ENCODE measurements at places on chromosomes 5 and 9. TPM values are rescaled to one million over a fixed set of nuclear protein-coding genes. Genes with fewer than 3 reads are reported as not detected.

Gene NME5
- 24.4 TPM for polyA plus RNA-seq

Gene DNAH5
- 2.8 TPM for polyA plus RNA-seq

Gene ECSCR
- 25.6 TPM for polyA plus RNA-seq

Gene ALG2
- 52.9 TPM for polyA plus RNA-seq

Gene FBLL1
- 0.26 TPM for polyA plus RNA-seq

GRCh38 chr5:34652466-34652865 is 3.7 kb upstream of the RAI14 start:
- no peak for DNase-seq

GRCh38 chr5:65796751-65797316 is 74.8 kb downstream of the NLN start:
- no peak for DNase-seq

DNA sequence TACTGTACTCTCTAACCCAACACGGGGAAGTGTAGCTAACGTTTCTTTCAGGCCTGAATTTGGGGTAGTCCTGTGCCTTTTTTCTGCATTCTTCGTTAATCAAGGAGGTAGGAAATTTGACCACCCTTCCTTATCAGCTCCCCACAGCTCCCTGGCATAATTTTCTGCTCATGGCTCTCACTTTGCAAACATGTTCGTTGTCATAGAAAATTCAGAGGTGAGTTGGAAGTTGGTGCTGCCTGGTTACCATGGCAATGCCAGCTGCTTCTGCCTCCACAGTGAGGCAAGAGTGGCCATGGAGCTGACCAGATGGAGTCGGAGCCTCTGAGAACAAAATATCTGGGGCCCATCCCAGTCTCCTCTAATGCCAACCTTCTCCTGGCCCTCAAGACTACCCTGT is 116.6 kb upstream of the BOD1 start:
- no peak for DNase-seq

GRCh38 chr5:149517461-149518122 is 33.6 kb downstream of the CSNK1A1 start:
- no peak for DNase-seq

GRCh38 chr5:87116825-87117512 is 150.7 kb upstream of the RASA1 start:
- no peak for DNase-seq

DNA sequence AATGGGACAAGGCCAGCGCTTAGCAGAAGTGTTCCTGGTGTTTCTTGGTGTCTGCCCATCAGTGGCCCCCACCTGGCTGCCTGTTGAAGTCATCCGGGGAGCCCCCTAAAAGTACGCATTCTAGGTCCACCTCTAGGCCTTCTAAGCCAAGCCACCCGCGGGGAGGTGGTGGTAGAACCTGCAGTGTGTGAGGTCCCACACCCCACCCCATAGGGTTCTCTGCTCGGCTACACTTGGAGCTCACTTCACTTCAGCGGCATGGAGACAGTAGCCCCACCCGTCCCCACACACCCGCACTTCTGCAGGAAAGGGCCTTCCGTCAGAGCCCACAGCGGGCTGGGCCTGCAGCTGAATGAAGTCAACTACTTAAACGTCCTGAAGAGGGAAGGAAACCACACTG is 29.6 kb upstream of the FCN2 start:
- no peak for DNase-seq

DNA sequence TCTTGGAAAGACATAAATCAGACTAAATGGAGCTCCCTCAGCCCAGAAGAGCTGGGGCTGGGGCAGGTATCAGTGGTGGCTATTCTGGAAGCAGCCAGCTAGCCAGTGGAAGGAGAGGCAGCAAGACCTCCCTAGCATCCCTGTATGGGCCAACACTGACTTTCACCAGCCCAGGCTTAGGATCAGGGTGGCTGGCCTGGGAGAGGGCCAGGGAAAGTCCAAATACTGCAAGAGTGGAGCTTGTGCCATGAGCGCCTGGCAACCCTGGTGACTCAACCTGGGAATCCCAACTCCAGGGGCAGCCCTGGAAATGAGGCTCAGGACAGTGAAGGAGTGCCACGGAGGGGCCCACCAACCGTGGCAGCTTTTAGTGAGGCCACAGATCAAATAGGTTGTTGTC is 7.6 kb upstream of the IRF1 start:
- no peak for DNase-seq

GRCh38 chr5:175640106-175640775 is 17.6 kb upstream of the HRH2 start:
- no peak for DNase-seq

DNA sequence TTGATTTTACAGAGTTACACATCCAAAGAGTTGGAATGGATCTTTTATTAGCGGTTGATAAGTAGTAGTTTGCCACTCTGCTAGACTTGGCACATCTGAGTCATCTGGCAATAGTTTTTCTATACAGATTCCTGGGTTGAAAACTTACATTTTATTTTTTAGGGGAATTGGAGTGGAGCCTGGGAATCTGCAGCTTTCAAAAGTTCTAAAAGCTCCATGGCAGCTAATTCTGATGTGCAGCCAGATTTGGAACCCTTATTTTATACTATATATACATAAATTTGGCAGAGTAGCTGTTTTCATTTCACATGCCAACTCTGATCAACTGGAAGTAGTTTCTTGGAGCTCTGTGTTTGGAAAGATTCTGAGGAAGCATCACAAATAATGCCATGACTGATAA is 715.5 kb downstream of the TLR4 start:
- DNase-seq: no peak

DNA sequence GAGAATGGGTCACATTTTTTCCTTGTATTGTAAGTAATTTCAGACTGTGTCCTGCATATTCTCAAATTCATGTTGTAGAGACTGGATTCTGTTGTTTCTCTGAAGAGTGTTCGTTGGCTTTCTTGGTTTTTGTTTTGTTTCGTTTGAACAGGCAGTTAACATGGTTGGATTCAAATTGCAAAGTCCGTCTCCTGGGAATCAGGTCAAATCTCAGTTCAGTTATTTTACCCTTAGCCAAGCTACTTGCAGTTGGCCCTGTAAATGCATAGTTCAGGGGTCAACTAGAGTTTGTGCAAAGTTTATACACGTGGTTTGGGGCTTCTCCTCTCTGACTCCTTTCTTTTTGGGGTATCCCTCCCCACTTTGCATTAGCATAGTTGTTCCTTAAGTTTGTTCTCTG is 21.7 kb upstream of the FBXW11 start:
- DNase-seq: peak; percentile 16

DNA sequence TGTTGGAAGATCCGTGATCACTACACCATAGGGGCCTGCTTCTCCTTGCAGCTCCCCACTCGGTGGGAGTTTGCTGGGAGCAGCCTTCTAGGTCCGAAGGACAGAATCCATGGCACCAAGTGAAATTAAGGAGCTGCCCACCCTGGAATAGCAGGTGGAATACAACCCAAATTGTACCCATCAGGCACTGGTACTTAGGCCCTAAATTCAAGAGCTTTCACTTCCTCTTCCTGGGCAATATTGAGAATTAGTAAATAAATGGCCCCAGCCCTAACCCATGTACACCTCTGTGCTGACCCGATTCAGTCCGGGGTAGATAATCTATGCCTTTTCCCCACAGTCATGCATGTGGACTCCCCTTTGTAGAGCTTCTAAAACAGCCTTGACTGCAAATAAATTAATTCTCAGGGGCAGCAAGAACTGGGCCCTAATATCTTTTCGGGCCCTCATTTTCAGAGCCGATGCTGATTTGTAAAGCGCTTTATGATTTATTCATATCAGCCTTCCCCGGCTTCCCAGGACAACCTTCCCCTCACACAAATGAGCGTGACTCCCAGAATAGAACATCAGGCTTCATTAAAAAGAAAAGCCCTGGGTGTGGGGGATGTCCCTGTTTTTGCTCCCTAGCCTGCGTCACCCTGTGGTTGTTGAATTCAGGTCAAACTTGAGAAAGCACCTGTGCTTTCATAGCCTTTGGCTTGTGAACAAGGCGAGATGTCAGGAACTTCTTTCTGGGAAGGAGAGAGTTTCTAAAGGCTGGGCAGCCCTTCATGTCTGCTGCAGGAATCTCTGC is 126.1 kb upstream of the TBC1D2 start:
- no peak for DNase-seq

DNA sequence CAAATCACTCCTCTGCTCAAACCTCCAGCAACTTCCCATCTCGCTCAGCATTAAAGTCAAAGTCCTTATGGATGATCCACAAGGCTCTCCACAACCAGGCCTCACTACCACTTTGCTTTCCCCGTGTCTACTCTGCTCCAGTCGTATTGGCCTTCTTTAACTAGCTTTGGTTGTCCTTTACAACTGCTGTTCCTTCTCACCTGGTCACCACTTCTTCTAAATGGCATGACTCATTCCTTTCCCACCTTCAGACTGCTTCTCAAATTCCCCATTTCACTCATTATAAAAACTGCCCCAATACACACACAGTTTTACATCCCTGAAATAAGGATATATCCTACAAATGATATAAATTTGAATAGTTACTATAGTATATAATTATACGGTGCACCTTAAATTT is 30.4 kb downstream of the CERT1 start:
- DNase-seq: no peak

DNA sequence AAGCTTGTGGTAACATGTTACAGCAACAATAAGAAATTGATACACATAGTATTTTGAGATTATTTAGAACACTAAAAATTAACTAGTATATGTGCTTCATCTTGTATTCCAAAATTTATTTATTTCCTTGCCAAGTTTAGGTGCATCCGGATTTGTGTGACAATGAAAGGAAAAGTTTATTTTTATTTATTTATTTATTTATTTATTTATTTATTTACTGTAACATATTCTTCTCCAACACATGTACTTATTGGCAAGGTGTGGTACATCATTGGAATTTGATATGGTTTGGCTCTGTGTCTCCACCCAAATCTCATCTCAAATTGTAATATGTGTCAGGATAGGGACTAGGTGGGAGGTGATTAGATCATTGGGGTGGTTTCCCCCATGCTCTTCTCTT is 373.3 kb upstream of the EDIL3 start:
- no peak for DNase-seq

DNA sequence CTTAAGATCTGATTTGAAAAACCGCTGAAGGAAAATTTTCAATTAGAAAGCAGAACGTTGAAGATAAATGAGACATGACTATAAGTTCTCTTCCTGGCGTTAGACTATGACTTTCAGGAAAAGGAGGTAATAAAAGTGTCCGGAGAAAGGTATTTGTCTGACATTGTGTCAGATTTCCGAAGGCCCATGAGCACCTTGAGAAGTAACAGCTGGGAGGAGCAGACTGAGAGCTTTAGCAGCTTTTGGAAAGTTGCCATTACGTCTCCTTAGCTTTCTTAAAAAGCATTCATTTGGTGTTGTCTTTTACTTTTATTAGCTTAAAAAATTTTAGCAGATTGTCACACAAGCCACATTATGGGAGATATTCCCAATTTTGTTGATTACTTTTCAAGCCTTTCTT is 363.5 kb downstream of the NDUFS4 start:
- peak; percentile 43 for DNase-seq

GRCh38 chr5:10291692-10292339 is 15.9 kb downstream of the CMBL start:
- no peak for DNase-seq

DNA sequence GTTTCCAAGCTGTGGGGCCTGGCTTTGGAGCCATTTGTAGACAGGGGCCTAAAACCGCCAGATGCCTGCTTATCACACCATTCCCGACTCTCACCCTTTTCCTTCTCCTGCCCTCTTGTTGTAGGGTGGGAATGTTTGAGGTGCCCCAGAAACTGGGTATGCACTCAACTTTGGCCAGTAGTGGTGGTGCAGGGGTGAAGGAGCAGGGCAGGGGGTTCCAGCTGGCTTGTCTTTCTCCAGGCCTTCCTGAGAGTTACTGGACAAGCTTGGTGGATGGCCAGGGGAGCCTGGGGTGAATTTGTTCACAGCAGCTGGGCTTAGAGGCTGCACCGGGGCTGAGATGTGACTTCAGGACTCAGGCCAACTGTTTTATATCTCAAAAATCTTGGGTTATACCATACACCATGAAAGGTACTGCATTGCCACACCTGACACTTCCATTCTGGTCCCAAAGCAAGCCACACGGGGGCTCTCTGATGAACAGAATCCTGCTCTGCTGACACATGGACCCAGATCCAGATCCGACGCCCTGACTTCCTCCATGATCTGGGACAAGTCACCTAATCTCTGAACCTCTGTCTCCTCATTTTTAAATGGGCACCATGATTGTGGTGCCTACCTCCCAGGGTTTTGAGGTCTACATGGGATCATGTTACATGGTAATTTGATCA is 62.1 kb downstream of the DAB2IP start:
- no peak for DNase-seq

DNA sequence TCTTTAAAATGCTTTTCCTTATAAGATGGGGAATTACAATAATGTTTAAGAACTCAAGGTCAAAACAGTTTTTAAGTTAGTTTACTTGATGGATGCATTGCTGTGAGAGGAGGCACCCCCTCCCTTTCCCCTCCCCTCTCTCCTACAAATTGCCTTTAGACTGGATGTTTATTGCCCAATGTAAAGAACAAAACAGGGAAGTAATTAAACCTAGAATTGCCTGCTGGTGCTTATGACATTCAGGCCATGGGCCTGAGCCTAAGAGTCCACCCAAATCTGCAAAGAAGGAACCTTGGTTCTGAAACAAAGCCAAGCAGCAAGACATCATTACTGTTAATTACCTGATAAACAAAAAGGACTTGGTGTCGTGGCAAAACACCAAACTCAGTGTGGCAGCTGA is 630.3 kb downstream of the ISL1 start:
- no peak for DNase-seq

DNA sequence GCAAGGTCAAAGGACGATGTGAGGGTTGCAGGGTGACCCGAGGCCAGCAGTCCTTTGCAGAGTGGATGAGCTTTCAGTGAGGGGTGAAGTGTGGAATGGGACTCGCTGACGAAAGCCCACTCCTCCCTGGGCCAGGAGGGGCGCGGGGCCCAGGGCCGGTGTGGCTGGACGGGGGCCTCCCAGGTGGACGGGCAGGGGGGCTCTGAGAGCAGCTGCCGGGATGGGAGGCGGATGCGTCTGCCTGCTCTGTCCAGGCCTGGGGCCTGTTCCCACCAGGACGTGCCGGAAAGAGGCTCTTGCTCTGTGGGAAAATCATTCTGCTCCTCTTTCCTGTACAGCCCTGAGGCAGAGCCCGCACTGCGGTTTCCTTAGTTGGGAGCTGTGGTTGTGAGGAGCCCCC is 24.3 kb downstream of the IRX4 start:
- DNase-seq: no peak
